Naive thymus-derived CD8-positive, alpha-beta T cell (primary cell): ENCODE measurements at places on chromosomes 5 and 9. TPM values are rescaled to one million over a fixed set of nuclear protein-coding genes. Genes with fewer than 3 reads are reported as not detected.
A peak's percentile ranks its signal among the peaks of the same experiment; 100 is the strongest.

IGIP gene
- polyA plus RNA-seq = 0.24 TPM

PPP3R2 gene
- polyA plus RNA-seq = not detected

FBXL7 gene
- not detected for polyA plus RNA-seq

PCDHB9 gene
- polyA plus RNA-seq = not detected

GRCh38 chr9:85510830-85511504 is 230.8 kb downstream of the AGTPBP1 start:
- DNase-seq = no peak
- no peak overlapping the region for H3K27ac ChIP-seq
- H3K36me3 ChIP-seq = no peaks in the 10 kb centered on the region

- no peaks in the 10 kb centered on the region for H3K4me1 ChIP-seq
- no peaks in the 10 kb centered on the region for H3K27me3 ChIP-seq
- no peak overlapping the region for H3K4me3 ChIP-seq
These were observed 98.7 kb upstream of the CACNA1B start for GRCh38 chr9:137778914-137779313.

- no peaks in the 10 kb centered on the region for H3K4me1 ChIP-seq
- no peaks in the 10 kb centered on the region for H3K36me3 ChIP-seq
- DNase-seq = no peak
These were observed 213.2 kb upstream of the GRIN3A start for GRCh38 chr9:101951598-101951997.

DNA sequence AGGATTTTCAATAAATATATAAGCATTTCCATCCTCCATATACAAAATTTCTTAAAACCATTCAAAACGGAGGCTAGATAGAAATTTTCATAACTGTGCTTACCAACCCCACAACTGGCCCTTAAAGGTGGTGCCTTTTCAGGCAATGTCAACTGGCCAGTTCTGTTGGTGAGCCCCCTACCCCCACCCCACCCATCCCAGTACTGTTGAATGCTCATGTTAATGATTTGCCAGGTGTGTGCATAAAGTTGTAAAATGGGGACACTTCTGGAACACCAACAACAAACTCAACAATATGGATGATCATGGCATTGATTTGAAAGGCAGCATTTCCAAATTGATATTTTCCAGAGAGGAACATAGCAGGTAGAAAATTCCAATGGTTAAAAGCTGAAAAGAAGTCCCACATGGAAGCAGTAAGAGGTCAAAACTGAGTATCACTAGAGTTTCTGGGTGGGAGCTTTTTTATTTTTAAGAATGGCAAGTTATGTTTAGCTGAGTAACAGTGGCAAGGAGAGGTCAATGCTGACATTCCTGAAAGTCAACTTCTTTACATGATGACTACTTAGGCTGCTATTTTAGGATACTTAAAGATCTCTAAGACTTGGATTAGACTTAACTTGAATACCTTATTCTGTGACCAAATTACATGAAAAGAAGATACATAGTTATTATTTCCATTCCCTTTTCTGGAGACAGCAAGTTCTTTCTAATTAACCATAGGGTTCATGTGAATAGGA is 2.7 kb downstream of the LEAP2 start:
- H3K4me3 ChIP-seq = no peak overlapping the region
- H3K27me3 ChIP-seq = no peaks in the 10 kb centered on the region
- no peak for DNase-seq
- H3K36me3 ChIP-seq = peaks cover 6% of the 10 kb centered on the region
- no peak overlapping the region for H3K27ac ChIP-seq
- peaks cover 1% of the 10 kb centered on the region for H3K4me1 ChIP-seq

GRCh38 chr5:78675956-78676730 is 27.6 kb upstream of the LHFPL2 start:
- no peaks in the 10 kb centered on the region for H3K27me3 ChIP-seq
- no peak for DNase-seq
- no peak overlapping the region for H3K27ac ChIP-seq
- H3K4me1 ChIP-seq = no peaks in the 10 kb centered on the region

- H3K4me3 ChIP-seq = no peak overlapping the region
- H3K4me1 ChIP-seq = no peaks in the 10 kb centered on the region
- no peak overlapping the region for H3K27ac ChIP-seq
- no peaks in the 10 kb centered on the region for H3K36me3 ChIP-seq
- H3K27me3 ChIP-seq = peaks cover 15% of the 10 kb centered on the region
These were observed 314.0 kb upstream of the SMARCA2 start for GRCh38 chr9:1701113-1701512.

GRCh38 chr9:136160995-136161610 is 42.4 kb upstream of the TMEM250 start:
- H3K4me3 ChIP-seq = no peak overlapping the region
- no peaks in the 10 kb centered on the region for H3K36me3 ChIP-seq
- H3K27ac ChIP-seq = no peak overlapping the region
- DNase-seq = no peak
- H3K27me3 ChIP-seq = peaks cover 1% of the 10 kb centered on the region

DNA sequence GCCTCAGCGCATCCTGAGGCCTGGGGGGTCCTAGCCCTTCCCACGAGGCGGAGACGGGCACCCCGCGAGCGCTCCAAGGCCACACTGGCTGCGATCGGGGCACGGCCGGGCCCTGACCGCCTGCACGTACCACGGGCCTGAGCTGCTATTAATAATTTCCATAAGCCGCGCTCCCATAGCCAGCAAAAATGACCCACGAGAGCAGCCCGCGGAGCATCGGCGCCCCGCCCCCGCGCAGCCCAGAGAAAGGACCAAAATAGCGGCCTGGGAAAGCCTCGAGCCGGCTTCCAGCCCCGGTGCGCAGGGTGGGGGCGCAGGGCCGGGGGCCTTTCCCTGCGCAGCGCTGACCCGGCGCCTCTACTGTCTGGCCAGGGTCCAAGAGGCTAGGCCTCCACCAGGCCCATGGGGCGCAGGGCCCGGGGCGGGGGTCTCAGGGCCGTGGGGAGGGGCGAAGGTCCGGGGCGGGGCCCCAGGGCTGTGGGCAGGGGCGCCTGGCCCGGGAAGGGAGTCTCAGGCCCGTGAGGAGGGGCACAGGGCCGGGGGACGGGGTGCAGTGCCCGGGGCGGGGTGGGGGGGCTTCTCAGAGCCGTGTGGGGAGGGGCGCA is 54.4 kb downstream of the EXD3 start:
- no peak overlapping the region for H3K4me3 ChIP-seq
- no peaks in the 10 kb centered on the region for H3K27me3 ChIP-seq
- H3K36me3 ChIP-seq = peaks cover 3% of the 10 kb centered on the region
- no peak overlapping the region for H3K27ac ChIP-seq
- DNase-seq = no peak

GRCh38 chr5:111553868-111554267 is 41.5 kb upstream of the STARD4 start:
- H3K27me3 ChIP-seq = no peaks in the 10 kb centered on the region
- no peak for DNase-seq
- no peak overlapping the region for H3K27ac ChIP-seq
- no peak overlapping the region for H3K4me3 ChIP-seq

- H3K27me3 ChIP-seq = peaks cover 47% of the 10 kb centered on the region
- no peaks in the 10 kb centered on the region for H3K4me1 ChIP-seq
- H3K4me3 ChIP-seq = no peak overlapping the region
- no peak overlapping the region for H3K27ac ChIP-seq
- no peak for DNase-seq
These were observed 576 bp downstream of the ALDOB start for GRCh38 chr9:101434998-101435397.

GRCh38 chr5:31937226-31937625 is 236.9 kb downstream of the GOLPH3 start:
- DNase-seq = no peak
- no peaks in the 10 kb centered on the region for H3K4me1 ChIP-seq
- H3K36me3 ChIP-seq = no peaks in the 10 kb centered on the region
- H3K27me3 ChIP-seq = no peaks in the 10 kb centered on the region

DNA sequence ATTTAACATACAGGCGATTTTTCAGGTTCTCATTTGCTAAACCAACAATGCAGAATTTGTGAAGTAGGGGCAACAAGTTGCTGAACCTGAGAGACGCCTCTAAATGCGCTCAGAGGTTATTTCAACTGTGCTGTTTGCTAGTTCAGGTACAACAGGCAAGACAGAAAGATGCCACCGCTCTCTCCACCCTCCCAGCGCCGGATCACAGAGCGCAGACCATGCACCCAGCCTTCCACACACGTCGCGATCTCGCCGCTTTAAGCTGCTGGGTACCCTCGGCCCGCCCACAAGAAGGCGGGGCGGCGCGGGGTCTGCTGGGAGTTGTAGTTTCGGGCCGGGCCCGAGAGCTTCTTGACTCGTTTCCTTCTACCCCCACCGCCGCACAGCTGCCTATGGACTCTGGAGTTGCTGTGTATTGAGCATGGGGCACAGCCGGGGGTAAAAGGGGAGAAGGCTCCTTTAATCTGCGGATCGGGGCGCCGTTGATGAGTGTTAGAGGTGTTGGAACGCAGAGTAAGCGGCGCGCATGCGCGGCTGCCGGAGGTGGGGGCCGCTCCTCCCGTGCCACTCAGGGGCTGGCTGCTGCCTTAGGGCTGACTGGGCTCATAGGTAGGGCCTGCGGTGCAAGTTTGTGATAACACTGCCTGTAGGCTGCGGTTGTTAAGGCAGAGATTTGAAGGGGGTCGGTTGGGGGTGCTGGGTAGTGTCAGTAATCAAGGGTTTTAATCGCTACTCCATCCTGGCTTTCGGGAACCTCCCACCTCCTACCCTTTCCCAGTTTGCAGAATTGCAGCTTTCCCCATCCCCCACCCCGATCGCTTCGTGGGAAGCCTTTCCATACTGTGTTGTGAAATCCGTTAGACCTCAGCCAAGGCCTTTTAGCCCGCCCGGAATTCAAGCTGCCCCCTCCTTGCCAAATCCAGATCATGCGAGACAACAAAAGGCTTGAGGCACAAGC is 40.3 kb upstream of the ABCA1 start:
- peaks cover 5% of the 10 kb centered on the region for H3K27me3 ChIP-seq
- H3K27ac ChIP-seq = no peak overlapping the region
- DNase-seq = peak; percentile 86
- no peaks in the 10 kb centered on the region for H3K36me3 ChIP-seq
- H3K4me1 ChIP-seq = peaks cover 17% of the 10 kb centered on the region
